NCI-H510A (cell line): ENCODE measurements at places on chromosomes 13 and 19.

GRCh38 chr19:34662919-34663318, 14.0 kb downstream of the SCGB2B2 start:
- no peak for DNase-seq

GRCh38 chr19:56111601-56112312, 9.3 kb downstream of the ZNF787 start:
- DNase-seq: peak; percentile 39

- peak; percentile 11 for DNase-seq
Observed at GRCh38 chr13:50809133-50810090, 34.1 kb downstream of the DLEU7 start.

DNA sequence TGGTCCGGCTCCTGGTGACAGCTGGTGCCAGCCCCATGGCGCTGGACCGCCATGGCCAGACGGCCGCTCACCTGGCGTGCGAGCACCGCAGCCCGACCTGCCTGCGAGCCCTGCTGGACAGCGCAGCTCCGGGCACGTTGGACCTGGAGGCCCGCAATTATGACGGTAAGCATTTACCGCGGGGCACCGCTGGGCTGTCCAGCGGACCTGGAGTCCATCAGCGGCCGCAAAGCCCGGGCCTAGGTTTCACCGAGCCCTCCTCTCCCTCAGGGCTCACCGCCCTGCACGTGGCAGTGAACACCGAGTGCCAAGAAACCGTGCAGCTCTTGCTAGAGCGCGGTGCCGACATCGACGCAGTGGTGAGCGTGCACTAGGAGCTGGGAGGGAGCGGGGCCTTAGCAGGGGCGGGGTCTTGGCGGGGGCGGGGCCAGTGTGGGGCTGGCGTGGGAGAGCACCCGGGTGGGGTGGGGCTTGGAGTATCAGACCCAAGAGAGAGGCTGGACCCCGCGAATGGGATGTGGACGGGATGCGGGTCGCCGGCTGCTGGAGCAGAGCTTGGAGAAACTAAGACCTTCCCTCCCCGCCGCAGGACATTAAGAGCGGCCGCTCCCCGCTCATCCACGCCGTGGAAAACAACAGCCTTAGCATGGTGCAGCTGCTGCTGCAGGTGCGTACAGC, 8.7 kb downstream of the BCL3 start:
- DNase-seq: no peak

- DNase-seq: peak; percentile 87
Observed at GRCh38 chr19:27793128-27793643, 1419.8 kb downstream of the UQCRFS1 start.

DNA sequence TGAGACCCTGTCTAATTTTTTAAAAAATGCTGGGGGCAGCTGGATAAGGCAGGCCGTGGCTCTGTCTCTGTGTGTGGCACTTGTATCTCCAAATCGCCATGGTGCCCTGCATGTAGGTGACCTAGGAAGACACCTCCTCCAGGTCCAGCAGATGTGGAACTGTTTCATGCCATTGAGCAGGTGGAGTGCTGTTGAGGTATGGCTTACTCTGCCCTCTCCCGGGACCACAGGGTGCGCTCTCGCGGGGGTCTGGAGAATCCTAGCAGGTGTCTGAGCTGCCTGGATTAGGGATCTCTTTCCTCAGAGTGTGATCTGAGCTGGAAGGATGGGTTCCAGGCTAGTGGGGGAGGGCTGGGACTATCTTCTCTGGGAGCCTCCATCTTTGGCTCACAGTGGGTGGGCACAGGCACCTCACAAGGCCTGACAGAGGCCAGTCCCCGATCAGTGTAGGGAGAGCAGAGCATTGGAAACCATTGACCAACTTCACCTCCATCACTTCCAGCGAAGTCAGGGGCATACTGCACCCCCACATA, 67.7 kb upstream of the TM9SF2 start:
- DNase-seq: no peak

GRCh38 chr13:47112205-47112902, 215.5 kb upstream of the HTR2A start:
- no peak for DNase-seq

GRCh38 chr19:13135068-13136062, 14.8 kb downstream of the STX10 start:
- no peak for DNase-seq

DNA sequence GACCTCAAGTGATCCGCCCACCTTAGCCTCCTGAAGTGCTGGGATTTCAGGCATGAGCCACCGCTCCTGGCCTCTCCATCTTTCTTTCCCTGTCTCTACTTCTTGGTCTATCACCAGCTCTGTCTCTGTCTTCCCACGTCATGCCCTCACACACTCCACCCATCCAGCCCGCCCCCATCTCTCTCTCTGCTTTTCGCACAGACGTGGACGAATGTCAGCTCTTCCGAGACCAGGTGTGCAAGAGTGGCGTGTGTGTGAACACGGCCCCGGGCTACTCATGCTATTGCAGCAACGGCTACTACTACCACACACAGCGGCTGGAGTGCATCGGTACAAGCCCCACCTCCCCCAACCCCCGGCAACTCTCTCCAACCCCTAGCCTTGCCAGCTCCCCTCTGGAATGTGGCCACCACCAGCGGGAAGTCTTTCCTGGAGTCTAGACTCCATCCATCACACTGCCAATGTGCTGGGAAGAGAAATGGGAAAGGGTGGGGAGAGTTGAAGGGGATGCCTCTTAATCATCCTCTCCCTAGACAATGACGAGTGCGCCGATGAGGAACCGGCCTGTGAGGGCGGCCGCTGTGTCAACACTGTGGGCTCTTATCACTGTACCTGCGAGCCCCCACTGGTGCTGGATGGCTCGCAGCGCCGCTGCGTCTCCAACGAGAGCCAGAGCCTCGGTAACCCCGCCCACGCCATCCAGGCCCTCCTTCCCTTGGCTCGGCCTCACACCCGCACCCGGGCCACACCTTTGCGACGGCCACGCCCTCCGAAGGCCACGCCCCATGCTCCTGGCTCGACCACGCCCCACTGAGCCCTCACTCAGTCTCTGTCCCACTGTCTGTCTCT, 22.5 kb downstream of the LTBP4 start:
- peak; percentile 89 for DNase-seq

GRCh38 chr19:29489172-29489951, 36.4 kb upstream of the VSTM2B start:
- no peak for DNase-seq

- no peak for DNase-seq
Observed at GRCh38 chr19:49911381-49912145, 14.9 kb upstream of the IL4I1 start.

GRCh38 chr19:6100284-6100915, 9.9 kb downstream of the RFX2 start:
- DNase-seq: no peak

GRCh38 chr13:45492538-45492937, 27.8 kb downstream of the COG3 start:
- DNase-seq: no peak

DNA sequence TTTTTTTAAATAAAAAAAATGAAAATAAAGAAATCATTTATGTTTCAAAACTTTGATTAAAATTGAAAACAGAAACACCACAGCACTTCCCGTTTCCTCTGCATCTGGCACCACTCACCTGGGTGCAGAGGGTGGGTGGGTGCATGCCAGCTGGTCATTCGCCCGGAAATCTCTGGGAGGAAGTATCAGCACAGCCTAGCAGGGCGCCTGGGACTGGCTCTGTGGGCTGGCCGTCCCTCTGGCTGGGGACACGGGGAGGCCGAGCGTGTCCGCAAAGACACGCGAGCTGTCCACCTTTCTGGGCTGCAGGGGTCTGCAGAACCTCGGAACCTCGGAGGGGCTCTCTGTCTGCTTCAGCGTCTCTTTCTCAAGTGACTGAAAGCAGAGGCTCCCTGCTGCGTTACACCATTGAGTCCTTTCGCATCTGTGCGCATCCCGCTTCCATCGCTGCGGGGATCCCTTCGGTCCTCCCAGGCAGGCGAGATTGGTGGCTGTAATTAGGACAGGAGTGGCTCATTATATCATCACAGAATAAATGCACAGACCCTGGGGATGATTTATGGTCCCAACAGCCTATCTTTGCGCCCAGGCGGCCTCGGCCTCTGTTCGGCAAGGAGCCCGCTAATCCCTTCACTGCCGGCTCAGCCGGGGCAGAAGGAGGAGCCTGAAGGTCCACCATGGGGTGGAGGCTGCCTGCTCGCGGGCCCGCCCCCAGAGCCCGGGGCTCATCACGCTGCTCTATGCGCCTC, 17.2 kb downstream of the CRTC1 start:
- peak; percentile 79 for DNase-seq

- DNase-seq: no peak
Observed at GRCh38 chr19:17236811-17237543, 8.7 kb downstream of the NR2F6 start.

- DNase-seq: no peak
Observed at GRCh38 chr19:49690079-49690655, 749 bp upstream of the CPT1C start.

DNA sequence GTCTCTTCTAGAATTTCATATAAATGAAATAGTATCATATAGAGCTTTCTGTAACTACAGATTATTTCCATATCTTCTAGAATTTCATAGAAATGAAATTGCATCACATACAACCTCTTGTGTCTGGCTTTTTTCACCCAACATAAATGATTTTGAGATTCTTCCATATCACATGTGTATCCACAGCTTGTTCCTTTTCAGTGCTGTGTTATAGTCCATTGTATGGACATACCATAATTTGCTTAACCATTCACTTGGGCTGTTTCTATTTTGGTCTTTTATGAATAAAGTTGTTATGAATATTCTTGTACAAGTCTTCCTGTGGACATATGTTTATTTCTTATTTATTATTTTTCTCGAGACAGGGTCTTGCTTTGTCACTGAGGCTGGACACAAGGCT, 11.7 kb downstream of the TPRX1 start:
- no peak for DNase-seq

DNA sequence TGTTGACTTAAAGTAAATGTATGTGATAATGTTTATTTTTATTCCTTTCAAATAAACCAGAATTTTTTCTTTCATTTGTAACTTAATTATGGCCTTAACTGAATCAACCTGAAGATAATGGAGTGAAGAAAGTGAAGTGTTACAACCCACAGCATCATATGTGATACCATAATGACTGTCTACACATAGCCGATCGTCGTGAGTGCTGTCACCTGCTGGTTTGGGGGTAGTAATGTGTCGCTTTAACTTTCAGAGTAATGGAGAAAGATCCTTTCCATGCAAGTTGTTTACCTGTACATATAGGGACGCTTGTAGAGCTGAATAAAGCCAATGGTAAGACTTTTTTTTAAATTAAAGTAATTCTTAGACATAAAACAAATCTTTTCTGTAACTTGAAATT, 9.9 kb downstream of the CDC16 start:
- DNase-seq: no peak

- DNase-seq: no peak
Observed at GRCh38 chr19:19595171-19595701, 23.3 kb downstream of the PBX4 start.

GRCh38 chr19:33005440-33005839, 33.4 kb downstream of the FAAP24 start:
- DNase-seq: peak; percentile 67

DNA sequence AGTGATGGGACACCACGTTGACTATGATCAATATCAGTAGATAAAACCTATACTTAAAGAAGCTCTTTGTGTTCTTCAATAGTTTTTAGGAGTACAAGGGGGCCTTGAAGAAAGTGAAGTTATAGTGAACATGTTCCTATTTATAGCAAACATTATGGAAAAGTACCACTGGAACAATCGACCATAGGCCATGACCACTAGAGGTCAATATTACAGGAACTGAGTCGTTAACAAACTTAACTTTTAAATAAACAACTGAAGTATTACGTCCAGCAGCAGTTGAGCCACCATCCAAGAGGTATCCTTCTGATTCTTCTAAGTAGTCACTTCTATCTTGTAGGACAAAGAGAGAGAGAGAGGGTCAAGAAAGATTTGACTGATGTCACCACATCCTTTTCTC, 391.0 kb upstream of the SLITRK5 start:
- DNase-seq: no peak

GRCh38 chr19:28876609-28877123, 336.3 kb downstream of the UQCRFS1 start:
- no peak for DNase-seq

GRCh38 chr19:3983936-3984583, 1.2 kb downstream of the EEF2 start:
- no peak for DNase-seq

GRCh38 chr13:43009506-43009905, 13.9 kb upstream of the DNAJC15 start:
- no peak for DNase-seq

DNA sequence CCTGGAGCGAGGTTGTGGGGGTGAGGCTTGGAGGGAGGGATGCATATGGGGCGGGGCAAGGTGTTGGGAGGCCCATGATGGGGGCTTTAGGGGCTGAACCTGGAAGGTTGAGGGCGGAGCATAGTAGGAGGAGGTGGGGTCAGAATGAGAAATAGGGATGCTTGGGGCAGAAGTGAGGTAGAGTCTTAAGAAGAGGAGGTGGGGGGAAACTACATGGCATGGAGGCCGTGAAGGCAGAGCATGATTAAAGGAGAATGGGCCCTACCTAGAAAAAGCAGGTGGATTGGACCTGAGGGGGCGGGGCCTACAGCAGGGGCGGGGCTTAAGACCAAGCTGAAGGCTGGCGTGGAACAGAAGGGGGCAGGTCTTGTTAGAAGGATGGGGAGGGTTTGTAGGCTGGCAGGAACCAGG, 799 bp downstream of the NR1H2 start:
- DNase-seq: no peak

DNA sequence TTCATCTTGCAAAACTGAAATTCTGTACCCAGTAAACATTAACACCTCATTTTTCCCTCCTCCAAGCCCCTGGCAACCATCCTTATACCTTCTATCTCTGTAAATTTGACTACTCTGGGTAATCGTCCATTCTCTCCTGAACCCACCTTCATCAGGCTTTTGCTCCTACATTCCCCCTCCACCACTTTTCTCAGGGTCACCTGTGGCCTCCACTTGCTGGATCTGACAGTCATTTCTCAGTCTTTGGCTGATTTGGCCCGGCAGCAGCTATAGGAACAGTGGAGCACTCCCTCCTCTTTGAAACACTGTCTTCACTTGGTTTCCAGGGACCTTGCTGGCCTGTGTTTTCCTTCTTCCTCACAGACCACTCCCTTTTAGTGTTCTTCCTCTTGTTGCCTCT, 83.5 kb downstream of the LRCH1 start:
- no peak for DNase-seq

DNA sequence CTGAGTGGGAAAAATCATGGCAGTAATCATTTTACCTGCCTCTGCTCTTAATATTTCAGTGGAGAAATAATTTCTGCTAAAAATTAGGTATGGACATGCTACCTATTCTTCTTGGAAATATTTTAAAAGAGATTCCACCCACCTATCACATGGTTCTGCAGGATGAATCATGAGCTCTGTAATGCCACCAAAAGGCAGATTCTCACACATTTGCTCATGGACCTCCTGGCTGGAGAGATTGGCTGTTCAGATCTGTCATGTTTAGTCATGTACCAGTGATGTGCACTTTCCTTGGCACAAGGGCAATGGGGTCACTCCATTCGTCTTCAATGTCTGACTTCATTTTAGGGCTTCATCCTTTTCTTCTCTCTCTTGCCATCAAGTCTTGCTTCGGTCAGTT, 101.8 kb upstream of the MBNL2 start:
- no peak for DNase-seq
